ENCODE measurements at places on chromosomes 16 and 17.

DNA sequence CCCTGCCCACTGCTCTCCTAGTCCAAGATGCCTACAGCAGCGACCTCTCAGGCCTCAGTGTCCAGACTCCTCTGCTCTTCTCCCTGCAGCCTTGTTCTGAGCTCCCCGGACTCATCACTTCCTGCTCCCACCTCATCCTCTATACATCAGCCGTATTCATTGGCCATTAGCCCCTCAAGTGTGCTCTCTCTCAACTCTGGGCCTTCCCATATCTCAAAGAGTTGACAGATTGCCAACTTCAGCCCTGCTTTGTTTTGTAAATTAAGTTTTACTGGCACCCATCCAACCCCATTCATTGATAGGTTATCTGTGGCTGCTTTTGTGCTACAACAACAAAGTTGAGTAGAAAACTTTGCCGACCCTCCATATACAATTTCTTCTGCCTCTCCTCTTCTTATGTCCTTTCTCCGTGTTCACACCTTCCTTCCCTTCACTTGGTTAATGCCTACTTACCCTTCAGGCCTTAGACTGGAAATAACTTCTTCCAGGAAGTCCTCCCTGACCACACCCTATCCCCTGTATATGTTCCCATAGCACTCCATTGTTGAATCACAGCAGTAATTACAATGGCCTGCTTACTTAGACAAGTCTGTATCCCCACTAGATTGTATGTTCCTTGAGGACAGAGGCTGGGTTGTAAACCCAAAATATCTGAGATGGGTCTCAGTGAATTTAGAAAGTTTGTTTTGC lies 63.4 kb upstream of the TANC2 start:
- DNase-seq: no peak

DNA sequence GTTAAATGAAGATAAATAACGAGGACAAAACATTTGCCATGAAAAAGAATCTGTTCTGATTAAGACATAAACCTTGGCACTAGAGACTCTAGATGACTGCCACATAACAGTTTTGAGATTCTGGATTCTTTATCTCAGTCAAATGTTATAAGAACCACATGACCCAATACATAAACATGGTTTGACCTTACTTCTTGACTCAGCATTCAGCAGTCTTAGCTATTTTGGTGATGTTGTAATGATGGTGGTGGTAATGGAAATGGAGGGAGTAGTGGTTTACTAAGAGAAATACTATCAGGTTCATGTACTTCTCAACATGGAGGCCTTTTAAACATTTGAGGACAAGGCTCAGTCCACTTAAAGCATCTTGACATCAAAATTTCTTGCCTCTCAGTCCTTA lies 925.4 kb downstream of the CDH11 start:
- no peak for DNase-seq

GRCh38 chr17:27596096-27596495 lies 34.9 kb upstream of the LGALS9 start:
- DNase-seq: no peak

DNA sequence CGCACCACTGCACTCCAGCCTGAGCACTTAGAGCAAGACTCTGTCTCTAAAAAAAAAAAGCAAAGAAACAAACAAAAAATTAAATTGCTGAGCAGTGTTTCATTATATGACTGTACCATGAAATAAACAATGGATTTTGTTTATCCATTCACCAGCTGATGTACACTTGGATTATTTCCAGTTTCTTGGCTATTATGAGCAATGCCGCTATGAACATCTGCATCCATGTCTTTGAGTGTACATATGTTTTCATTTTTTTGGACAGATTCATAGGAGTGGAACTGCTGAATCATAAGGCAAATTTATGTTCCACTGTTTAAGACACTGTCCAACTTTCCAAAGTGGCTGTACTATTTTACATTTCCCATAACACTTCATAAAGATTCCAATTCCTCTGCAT lies 8.0 kb downstream of the RNF157 start:
- DNase-seq: no peak

GRCh38 chr16:57562669-57563486 lies 20.4 kb downstream of the ADGRG5 start:
- peak; percentile 45 for DNase-seq

GRCh38 chr17:32626379-32626791 lies 139.6 kb downstream of the CDK5R1 start:
- no peak for DNase-seq

DNA sequence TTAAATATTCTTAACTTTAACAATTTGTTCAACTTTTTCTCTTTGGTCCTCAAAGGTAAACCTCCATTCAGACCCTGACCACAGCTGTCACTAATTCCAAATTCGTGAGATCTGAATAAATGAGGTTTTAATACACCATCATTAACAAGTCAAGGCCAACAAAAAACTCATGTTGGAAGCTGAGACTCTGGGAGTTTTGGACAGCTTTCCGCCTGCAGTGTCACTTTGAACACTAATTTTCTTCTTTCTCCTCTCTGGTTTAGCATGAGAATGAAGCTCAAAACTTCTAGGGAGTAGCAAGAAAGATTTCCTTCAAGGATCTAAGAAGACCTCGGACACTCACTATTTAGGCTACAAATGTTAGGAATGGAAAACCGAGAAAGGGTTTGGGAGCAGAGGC lies 32.7 kb upstream of the DNAH9 start:
- DNase-seq: no peak

GRCh38 chr17:2903193-2903974 lies 107.1 kb downstream of the RAP1GAP2 start:
- DNase-seq: no peak

GRCh38 chr17:1273492-1274244 lies 3.4 kb downstream of the BHLHA9 start:
- DNase-seq: no peak

DNA sequence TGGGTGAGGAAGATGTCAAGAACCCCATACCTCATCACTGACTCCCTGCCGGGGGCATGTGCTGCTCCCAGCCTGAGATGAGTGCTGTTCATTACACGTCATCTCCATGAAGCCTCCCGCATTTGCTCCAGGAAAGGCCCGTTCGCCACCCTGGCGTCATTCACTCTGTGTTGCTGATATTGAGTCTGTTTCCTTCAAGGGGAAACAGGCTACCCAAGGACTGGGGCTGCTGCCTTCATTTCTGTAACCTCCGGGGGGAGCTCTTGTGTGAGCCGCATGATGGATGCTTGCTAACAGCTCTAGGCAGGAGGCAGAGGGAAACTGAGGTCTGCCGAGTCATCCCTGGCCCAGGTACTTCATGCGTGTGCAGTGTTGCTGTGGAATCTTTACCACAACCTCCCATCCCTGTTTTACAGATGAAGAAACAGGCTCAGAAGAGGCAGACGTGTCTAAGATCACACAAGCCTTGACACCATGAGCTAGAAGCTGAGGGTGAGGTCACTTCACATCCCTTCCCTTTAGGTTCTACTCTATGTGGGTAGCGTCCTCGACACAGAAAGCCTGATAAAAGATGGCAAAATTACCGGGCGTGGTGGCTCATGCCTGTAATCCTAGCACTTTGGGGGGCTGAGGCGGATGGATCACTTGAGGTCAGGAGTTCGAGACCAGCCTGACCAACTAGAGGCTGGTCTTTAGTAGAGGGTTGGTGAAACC lies 3.5 kb upstream of the ARMC5 start:
- no peak for DNase-seq

DNA sequence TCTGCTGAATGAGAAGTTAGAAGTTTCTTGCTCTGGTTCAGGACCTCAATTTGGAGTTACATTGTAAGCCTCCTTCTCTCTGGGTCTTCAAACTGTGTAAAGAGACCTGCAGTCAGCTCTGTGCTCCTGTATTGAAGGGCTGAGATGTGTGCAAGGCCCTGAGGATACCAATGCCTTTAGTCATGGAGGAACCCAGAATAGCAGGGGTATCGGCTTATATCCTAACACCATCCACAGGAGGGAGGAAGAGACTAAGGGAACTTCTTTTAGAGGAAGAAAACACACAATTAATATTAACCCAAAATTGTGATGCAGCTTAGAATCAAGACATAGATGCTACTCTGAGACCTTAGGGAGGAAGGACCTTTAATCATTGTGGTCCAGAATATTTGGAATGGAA lies 36.5 kb downstream of the GLP2R start:
- DNase-seq: no peak

GRCh38 chr17:66665194-66665593 lies 169.7 kb upstream of the CACNG5 start:
- no peak for DNase-seq

DNA sequence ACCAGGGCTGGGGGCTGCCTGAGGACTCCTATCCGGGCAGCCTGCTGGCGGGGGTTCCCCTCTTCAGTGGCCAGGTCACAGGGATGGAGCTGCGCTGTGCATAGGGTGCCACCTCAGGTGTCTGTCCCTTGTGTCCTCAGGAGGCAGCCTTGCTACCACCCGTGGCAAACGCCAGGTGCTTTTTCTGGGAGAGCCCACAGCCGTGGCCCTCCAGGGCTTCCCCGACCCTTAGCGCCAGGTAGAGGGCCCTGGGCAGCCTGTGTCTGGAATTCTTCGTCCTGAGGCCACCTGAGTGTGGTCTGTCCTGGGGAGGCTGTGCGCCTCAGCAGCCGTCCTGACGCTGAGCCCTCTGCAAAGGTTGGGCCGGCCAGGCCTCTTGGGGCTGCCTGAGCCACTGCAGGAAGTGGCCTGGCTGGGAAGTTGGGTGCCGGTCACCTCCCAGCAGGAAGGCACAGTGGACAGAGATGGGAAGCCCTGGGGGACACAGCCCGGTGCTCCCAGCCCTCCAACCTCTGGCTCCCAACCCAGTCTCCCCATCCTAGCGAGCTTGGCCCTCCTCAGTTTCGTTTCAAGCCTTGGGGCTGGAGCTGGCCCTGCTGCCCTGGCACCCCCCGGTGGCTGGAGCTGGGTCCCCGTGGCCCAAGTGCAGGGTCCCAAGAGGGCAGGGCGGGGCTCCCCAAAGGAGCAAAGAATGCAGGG lies 7.6 kb upstream of the BAIAP3 start:
- DNase-seq: no peak

DNA sequence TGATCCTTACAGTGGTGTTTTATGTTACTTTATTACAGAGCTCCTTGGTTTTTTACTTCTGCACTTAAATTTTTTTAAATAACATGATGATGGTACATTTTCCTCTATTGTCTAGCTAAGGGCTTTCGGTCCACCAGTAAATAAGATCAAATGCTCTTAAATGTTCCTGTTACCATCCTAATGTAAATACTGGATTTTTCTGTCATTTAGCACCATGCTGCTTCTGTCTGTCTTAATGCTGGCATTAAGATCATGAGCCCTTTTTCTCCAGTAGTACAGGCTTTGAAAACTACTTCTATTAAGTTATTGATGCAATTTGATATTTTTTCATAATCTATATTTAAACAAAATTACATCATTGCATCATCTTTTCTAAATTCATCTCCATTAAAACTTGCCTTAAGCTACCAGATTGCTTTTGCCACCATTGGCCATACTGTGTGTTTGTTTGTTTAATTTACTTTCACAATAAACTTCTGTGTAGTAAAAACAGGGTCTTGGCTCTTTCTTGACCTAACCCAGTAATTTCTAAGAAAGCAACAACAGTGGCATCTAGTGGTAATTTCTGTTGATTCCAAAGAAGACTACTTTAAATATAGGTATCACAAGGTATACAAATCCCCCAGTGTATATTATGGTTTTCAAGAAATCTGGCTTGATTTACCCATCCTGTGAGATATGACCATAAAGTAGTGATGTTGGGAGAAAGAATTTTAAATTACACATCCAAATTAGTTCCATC lies 9.0 kb upstream of the PHAF1 start:
- no peak for DNase-seq

- no peak for DNase-seq
Measured at GRCh38 chr17:45177563-45177962, 15.9 kb downstream of the HEXIM2 start.

DNA sequence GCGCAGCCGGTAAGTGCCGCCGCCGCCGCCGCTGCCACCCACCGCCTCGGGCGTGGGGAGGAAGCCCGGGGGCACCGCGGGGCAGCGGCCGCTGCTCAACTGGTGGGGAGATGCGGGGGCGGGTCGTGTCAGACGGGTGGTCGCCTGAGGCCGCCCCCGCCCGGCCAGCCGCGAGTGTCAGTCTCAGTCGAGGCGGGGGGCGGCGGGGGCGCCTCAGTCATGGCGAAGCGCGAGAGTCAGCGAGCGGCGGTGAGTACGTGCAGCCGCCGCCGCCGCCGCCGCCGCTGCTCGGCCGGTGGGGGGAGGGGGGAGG lies 76.2 kb downstream of the CHD9 start:
- DNase-seq: no peak

DNA sequence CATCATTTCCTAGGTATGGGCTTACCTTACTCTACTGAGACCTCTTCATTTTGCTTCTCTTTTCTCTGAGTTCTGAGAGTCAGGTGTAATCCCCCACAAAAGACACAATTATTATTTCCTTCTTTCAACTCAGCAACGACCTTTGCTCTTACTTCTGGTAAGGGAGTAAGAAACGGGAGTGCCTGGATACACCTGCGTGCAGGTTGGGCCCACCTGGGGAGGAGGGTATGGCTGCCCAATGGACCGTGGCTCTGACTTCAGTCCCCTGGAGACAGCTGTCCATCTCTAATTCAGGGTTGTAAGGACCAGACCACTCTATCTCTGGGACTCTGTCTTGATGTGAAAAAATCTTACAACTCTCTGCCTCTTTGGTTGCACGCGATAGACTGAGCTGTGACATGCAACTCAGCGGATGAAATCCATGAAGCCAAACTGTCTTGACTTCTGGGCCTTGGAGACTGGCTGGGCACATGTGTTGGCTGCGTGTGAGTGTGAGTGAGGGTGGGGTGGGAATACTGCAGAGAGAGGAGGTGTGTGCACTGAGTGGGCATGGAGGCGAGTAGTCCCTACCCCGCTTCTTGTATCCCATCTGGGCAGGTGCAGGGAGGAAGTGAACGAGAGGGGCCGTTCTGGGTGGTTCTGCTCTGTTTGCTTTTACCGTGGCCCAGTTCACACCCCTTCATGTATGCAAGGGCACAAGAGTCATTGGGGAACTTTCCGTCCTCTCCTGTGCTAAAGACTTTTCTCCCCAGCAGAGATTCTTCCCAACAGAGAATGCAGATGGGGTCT lies 1.2 kb downstream of the TMEM238L start:
- no peak for DNase-seq
